NCI-H526 treated with DMSO at 0.1 percent for 48 hours (cell line): ENCODE measurements at places on chromosomes 12 and 14.

DNA sequence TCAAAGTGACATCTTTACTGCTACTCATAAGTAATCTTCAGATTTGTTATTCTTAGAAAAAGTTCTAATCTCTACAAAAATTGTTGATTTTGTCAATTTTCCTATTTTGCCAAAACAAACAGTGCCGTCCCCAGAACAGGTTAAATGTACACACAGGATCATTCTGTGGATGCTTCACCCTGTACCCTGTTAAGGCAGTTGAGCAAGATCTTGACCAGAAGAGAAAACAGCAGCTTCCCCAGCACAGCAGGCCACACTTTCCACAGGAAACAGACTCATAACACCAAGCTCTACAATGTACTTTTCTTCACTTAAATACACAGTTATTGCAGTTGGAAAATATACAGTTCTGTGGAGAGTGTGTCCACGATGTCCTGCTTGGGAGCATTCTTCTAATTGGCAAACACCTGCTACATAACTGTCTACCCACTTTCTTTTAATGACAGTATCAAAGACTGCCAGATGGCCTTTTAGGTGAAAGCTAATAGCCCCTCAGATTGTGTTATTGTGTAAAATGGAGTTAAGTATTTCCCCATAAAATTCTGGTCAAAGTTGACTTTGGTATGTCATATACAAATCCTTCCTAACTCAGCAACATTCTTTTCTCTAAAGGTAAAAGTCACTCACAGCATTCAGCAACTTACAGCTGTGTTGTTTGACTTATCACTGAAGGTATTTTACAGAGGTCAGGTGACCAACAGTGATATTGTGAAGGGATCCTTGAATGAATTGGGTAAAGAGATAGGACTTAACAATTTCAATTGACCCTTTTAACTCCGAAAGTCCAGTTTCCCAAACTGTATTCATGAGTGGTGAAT lies 77.0 kb downstream of the SEC23A start:
- no peak for DNase-seq

DNA sequence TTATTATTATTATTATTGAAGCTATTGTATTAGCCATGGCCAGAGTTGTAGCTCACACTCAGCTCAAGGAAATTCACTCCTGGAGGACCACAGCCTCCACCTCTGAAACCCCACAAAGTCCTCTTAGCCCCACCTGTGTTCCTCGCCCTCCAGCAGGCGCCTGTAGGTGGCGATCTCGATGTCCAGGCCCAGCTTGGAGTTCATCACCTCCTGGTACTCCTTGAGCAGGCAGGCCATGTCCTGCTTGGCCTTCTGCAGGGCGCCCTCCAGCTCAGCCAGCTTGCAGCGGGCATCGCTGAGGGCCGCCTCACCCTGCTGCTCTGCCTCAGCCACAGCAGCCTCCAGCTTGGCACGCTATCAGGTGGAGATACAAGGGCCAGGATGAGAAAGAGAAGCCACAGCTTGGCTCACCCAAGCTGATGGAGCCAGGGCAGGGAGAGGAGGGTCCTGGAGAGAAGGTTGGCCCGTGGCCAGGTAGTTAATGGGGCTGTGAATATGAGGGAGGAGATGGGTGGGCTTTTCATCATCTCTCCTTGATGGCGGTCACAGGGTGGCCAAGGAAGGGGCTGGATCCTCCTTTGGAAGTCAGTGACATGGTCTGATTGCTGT lies 5.1 kb downstream of the KRT85 start:
- DNase-seq, result no peak

DNA sequence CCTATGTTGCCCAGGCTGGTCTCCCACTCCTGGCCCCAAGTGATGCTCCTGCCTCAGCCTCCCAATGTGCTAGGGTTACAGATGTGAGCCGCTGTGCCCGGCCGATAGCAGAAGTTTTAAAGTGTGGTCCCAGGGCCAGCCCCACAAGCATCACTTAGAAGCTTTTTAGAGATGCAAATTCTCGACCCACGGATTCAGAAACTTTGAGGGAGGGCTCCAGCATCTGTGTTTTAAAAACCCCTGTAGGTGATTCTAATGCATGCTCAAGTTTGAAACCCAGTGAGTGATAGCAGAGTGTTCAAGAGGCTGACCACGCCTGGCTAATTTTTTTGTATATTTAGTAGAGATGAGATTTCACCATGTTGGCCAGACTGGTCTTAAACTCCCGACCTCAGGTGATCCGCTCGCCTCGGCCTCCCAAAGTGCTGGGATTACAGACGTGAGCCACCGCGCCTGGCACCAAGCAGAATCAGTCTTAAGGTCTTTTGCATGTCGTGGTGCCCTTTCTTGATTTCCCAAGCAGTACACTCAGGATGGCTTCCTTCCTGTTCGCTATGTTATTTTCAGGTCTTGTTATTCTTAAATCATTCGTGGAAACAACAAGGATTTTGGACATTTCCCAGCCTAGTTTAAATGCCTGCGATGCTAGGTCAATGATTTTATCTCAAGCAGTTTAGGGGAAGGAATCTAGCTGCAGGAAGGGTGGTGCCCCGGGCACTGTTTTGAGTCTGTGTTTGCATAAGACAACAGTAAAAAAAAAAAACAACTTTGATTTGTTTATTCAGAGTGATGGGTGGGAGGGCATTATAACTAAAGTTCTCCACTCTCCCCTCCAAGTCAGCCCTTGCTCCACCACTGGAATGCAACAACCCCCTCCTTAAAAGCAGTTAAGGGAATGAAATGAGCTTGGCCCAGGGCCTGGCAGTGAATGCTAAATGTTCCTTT lies 9.2 kb upstream of the RILPL2 start:
- no peak for DNase-seq

- DNase-seq, result no peak
Observed at GRCh38 chr12:130545475-130545874, 170.6 kb downstream of the RIMBP2 start.

DNA sequence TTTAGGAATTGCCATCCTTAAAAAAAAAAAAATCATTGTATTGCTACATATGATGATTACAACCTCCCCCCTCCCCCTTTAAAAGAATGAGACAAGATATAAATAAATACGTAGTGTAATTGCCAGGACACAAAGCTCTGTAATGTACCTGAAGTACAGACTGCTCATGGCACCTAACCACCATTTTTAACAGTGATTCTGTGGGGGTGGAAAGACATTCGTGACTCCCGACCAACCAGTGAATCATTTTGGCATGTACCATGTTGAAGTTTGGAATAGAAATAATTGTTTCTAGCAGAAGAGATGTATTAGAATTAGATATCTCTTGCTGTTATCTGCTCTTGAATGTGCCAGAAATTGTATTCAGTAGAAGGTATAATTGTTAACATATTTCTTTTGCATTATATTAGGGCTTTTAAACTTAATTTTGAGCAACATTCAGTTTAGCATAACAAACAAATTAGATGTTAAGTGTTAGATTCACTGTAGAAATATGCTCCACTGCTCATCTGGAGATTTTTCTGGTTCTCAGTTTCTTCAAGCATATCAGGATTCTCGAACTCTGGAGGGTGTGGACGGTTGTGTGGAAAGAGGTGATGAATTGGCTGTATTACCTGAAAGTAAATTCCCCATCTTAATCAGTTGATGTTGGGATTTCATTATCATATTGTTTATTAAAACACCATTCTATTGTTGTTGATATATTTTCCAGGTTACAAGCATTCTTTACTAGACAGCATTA lies 31.1 kb downstream of the FRS2 start:
- no peak for DNase-seq

DNA sequence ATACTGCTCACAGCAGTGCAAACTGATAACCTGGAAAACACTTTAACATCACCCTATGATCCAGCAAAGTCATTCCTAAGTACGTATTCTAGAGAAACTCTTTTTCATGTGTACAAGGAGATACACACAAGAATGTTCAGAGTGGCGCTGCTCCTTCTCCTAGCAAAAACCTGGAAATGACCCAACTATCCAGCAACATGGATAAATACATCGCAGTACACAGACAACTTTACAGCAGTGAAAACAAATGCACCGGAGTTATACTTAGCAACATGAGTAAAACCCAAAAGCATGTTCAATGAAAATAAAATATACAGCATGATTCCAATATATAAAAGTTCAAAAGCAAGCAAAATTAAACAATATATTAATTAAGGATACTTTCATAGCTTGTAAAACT lies 18.7 kb downstream of the SART3 start:
- no peak for DNase-seq

DNA sequence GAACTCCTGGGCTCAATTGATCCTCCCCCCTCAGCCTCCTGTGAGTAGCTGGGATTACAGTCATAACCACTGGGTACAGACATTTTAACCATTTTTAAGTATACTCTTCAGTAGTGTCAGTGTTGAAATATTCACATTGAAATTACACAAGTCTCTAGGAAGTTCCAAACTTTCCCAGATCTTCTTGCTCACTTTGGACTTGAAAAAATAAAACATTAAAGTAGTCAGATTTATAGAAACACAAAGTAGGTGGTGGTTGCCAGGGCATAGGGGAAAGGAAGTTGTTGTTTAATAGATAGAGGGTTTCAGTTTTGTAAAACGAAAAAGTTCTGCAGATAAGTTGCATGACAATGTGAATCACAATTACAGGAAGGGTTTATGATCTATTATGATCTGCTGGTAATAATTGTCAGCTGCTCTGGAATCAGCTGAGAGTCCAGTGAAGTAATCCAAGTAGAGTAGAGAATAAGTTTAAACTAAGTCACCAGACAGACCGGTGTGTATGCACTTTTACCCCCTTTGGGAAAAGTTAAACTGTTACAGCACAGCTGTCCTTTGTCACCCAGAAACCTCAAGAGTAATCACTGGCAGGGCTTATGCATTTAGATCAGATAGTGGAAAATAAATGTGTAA lies 27.4 kb downstream of the PCNX1 start:
- DNase-seq, result no peak

DNA sequence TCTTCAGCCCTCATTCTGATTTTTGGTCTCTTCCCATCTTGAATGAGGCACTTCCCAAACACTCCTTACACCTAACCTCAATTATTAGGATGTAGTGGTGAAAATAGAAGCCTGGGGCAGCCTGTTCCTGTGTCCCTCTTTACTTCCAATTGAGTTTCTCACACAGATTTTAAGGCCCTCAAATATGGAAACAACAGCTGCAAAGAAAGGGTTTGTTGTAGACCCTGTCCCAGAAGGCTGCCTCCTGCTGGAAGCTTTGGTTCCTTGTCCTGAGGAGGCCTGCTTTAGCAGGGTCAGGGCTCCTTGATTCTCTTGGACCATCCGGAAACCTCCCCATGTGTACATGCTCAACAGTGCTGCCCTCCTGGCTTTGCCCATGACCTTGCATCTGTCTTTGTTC lies 101.3 kb downstream of the TGFB3 start:
- no peak for DNase-seq

DNA sequence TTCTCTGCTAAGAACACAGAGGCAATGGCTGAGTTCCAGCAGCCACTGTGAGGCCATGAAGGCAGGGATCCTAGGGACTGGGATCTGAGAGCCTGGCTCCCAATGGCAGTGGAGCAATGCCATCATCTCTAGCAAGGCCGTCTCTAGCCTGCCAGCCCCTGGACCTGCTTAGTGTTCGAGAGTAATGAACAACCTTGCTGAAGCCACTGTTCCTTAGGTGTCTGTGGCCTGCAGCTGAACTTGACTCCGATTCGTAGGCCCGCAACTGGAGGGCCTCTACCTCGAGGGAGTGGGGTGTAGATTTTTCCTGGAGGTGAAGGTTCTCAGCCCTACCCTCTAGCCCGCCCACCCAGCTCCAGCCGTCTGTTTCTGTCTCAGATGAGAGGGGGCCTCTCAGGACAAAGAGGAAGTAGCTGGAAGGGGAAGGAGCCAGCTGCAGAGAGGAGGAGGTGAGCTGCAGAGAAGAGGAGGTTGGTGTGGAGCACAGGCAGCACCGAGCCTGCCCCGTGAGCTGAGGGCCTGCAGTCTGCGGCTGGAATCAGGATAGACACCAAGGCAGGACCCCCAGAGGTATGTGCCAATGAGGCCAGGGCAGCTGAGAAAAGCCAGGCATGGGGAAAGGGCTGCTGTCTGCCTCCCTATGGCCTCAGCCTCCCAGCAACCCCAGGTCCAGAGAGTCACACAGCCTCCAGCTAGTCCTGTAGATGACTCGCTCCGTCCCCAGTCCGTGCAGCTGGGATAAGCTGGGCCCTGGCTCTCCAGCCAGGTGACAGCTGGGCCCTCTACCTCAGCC lies at the start of gene PLD4:
Gene PLD4 (plus strand): TSS at position 459 of the 793 bp plus-strand sequence. CDS start 2,262 bp downstream, outside the sequence.
- no peak for DNase-seq

DNA sequence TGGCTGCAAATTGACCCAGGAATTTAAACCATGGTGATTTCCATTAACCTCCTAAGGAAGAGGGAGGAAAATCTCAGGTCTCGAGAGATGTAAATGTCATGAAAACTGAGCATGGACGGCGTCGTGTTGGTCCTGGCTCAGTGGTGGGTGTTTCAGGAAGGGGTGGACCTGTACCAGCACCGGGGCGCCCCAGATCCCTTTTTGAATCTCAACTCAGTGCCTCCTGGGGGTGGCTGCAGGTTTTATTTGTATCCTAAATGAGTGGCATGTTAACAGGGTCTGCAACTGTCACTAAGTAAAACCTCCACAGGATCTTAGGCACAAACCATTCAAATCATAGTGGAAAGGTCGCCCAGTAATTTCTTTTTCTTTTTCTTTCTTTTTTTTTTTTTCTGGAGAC lies 101.3 kb downstream of the ASCL4 start:
- DNase-seq, result no peak

DNA sequence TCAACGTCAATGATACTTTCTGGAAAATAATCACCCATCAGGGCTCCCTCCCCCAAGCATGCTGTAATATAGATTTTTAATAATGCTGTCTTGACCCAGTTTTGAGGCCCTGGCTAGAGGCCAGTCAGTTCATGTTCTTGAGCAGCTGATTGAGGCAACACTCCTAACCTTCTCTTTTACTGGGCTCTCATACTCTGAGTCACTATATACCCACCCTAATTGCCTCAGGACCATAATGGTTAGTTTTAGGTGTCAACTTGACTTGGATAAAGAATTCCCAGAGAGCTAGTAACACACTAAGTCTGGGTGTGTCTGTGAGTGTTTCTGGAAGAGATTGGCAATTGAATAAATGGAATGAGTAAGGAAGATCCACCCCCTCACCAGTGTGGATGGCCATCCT lies 527.0 kb upstream of the ATP2B1 start:
- DNase-seq, result no peak
